ENCODE measurements at places on chromosomes 5 and 9.

DNA sequence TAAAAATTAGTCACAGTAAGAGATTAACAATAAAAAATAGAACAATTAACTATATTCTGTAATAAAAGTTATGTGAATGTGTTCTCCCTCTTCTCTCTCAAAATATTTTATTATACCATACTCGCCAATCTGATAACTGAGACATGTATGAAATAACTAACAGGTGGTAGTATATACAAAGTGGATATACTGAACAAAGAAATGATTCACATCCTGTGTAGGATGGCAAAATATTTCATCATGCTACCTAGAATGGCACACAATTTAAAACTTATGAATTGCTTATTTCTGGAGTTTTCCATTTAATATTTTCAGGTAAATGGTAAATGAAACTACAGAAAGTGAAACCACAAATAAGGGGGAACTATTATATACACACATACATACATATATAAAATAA is 152.5 kb downstream of the RNF180 start:
- DNase-seq, result no peak

DNA sequence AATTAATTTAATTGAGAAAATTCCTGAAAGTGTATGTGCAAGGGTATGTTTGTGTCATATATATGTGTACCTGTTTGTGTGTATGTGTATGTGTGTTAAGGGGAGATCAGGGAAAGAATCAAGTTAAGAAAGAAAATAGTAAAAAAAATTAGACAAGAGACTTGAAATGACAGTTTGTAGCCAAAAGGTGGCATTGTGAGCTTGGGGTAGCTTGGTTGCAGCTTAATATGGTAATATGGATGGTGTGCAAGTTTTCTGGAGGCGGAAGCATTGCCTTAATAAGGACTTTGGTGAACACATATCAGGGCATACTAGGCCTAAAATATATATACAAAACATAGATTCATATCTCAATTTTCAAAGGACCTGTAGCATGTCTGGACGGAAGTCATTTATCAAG is 129.9 kb downstream of the INSYN2B start:
- DNase-seq, result no peak

DNA sequence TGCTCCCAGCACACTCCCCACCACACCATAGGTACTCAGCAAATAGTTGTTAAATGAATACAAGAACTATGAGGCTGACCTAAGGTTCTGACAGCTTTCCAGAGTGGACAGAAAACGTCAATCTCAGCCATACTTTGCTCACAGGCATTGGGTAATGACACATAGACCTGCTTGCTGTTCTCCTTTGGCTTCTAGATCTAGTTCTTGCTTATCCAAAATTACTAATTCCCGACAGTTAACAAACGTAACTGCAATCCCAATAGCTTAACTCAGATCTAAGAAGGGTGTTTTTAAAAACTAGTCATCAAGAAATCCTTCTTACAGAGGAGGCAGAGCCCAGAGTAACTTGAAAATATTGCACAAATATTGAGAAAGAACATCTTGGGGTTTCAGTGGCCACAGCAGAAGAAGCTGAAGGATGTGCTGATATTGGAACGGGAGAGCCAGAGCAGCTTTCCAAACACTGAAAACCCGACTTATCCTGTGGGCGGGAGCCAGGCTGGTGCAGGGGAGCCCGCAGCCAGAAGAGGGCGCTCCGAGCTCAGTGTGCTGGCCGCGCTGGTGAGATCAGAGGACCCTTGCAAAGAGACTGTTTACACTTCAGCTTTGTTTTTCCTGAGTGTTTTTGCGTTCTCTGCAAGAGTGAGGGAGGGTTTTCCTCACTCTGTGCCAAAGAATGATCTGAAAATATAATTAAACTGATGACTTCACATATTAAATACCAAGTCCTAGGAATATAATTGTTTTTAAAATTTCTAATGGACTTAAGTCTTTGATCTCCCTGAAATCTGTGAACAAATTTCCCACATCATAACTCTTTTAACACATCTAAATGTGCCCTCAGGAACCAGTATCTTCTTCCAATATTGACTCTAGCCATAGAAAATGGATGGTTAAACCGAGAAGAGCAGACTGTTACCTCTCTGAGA is 30.3 kb downstream of the FGF1 start:
- DNase-seq, result peak; percentile 85

DNA sequence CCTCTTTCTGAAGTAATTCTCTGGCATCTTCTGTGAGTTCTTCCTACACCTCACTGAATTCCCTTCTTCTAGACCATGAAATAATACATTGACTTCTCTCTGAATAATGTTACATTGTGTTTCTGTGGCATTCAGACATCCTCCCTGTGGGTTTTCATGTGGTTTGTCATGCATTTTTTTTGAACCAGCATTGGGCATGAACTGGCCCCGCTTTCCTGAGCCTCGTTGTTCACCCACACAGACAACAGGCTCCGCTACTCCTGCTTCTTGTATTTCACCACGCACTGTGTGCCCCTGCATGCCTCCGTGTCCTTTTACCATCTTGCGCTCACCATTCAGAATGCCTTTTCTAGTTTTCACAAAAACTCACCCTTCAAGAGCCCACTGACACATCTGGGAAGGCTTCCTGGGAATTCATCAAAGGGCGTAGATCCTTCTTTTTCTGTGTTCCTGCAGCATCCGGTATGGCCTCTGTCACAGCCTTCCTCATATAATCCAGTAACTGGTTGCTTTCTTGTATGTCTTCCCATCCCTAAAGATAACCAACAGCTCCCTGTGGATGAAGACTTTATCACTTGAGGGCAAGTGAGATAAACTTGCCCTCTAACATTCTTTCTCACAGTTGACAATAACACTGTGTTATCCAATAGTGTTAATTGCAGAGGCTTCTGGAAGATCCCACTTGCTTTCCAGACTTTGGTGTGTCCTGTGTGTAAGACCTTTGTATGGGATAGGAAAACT is 51.5 kb upstream of the ADAMTSL1 start:
- DNase-seq, result no peak

GRCh38 chr5:124932791-124933600 is 186.6 kb upstream of the ZNF608 start:
- DNase-seq, result no peak

DNA sequence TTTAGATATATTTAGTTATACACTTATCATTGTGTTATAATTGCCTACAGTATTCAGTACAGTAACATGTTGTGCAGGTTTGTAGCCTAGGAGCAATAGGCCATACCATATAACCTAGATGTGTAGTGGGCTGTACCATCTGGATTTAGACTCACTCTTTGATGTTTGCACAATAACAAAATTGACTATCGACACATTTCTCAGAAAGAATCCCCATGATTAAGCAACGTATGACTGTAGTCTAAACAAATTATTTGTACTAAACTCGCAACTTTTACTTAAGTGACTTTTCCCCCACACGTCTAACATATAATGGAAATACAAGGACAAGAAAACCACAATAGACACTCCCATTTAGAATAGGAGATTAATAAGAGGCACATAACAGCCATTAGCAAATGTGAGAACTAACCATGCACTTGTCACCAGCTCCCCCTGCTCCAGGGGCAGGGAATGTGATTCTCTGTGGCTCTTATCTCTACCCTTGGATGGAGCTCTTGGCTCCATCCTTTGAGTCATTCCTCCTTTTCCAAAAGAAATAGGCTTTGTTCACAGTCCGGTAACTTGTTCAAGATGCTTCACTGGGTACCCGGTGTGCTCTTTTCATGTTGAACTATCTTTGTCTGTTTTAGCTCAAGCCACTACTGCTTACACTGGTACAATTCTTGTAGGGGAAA is 8.7 kb upstream of the B4GALT1 start:
- no peak for DNase-seq

- DNase-seq, result no peak
Measured at GRCh38 chr5:88659529-88660263, 223.3 kb downstream of the MEF2C start.

- no peak for DNase-seq
Measured at GRCh38 chr5:72244862-72245371, 75.1 kb downstream of the MRPS27 start.

DNA sequence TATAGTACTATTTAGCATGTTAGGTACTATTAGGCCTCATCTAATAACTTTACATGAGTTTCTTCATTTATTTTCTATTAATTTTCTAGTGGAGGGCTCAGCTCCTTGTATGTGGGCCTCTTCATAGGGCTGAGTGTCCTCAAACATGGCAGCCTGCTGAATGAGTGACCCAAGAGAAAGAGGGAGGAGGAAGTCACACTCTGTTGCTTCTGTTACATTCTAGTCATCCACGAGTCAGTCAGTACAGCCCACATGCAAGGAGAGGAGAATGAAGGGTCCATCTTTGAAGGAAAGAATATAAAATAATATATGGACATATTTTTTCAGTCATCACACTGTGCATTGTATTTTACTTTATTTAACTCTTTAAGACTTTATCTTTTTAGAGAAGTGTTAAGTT is 66.6 kb upstream of the NR3C1 start:
- DNase-seq, result no peak

DNA sequence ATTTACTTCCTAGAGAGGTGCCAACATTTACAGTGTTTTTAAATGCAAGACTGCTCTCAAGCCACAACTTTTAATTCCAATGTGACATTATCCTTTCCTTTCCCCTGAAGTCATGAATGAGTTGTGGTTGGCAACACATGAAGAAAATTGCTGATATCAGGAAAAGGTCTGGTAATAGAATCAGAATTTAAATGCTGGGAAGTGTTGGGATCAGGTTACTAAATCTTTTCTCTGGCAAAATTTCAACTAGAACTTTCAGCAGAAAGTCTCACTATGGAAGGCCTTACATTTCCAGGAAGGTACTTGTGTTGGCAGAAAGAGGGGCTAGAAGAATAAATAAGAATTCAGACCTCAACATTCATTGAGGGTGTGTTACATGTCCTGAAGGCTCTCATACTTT is 10.6 kb upstream of the SLC44A1 start:
- no peak for DNase-seq

- no peak for DNase-seq
Measured at GRCh38 chr9:14021871-14022525, 291.9 kb downstream of the NFIB start.

DNA sequence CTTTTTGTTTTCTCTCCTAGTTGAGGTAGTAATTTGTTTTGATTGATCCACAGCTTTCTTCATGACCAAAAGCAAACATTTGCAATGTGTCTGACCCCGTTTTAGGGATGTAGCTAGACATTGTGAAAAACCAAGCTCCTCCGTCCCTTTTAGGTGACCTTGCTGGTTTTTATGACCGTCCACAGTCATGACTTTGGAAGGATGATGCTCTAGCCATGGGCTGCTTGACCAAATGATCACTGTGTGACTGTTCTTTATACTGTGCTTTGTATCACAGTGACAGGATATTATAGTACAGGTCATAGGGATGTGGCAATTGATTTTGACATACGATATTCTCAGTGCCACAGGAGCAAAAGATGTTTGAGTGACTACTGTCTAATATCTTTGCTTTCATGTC is 54.4 kb downstream of the KCNN2 start:
- no peak for DNase-seq

GRCh38 chr9:76891279-76891678 is 14.6 kb downstream of the PRUNE2 start:
- DNase-seq, result no peak

DNA sequence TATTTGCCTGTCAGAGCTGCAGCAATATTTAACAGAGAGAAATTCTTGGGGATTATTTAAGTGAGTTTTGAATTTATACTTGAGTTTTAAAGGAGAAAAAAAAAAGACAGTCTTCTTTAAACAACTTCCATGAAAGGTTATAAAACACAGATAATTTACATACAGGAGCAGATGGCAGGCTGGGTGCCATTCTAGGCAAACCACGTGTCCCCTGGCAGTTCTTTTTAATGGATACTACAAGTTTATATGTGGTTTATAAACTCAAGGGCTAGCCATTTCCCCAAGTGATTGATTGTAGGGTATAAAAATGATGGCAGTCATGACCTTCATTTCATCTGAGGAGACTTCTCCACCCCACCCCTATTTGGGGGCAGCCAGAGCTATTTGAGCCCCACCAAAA is 166.6 kb downstream of the FSTL4 start:
- DNase-seq, result no peak

GRCh38 chr9:14027116-14027800 is 286.7 kb downstream of the NFIB start:
- peak; percentile 58 for DNase-seq

GRCh38 chr9:33446240-33446945 is 1.0 kb downstream of the AQP3 start:
- DNase-seq, result no peak

GRCh38 chr5:122943050-122943698 is 93.4 kb downstream of the PPIC start:
- DNase-seq, result no peak

GRCh38 chr5:131514316-131515283 is 120.4 kb downstream of the RAPGEF6 start:
- DNase-seq, result no peak

DNA sequence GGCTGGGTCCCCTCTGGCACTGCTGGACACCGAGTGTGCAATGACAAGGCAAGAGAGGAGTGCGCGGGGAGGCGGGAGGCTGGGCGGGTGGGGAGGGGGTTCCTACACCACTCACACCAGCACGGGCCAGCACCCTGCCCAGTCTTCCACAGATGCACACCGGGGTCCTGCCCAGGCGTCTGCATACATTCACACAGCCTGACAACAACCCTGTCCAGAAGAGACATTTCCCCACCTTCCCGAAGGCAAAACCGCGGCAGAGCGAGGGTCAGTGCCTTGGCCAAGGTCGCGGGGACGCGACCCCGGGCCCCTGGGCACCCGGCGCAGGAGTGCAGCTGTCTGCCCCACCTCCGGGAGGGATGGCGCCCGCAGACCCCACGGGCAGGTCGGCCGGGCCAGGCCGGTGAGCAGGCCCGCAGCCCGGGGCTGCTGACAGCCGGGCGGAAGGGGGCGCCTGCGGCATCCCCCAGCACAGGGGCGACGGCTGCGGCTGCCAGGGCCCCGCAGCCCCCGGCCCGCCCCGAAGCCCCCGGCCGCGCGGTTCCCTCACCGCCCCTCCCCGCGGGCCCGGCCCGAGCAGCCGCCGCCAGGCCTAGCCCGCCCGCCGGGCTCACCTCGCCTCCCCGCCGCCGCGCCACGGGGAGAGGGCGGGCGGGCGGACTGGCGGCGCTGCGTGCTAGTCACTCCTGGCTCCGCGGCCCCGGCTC is 496 bp downstream of the MAPK9 start:
- DNase-seq, result no peak

GRCh38 chr5:19739671-19740070 is 248.3 kb downstream of the CDH18 start:
- no peak for DNase-seq

GRCh38 chr5:171681677-171682076 is 103.9 kb upstream of the SMIM23 start:
- DNase-seq, result no peak

- DNase-seq, result no peak
Measured at GRCh38 chr9:16003785-16004184, 450.9 kb downstream of the CCDC171 start.

GRCh38 chr5:103808464-103809106 is 246.0 kb upstream of the NUDT12 start:
- DNase-seq, result no peak
